ENCODE measurements at places on chromosomes 5 and 9.

DNA sequence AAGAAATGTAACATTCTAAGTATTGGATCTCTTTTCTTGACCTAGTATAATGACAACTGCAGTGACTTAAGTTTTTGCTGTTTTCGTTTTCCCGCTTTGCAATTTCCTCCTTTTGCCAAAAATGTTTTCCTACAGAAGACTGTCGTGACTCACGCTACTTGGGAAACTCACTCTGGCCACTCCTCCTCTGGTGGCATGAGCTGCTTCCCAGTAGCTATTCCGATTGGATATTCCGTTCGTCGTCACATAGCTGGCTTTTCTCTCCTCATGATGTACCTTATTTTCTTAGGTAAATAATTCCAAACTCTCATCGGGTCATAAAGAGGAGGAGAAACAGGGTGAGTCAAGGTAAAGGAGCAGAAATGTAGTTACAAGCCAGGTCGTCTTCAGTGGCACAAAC, 64.9 kb downstream of the GOLPH3 start:
- DNase-seq, result no peak

- peak; percentile 71 for DNase-seq
These were observed 3.2 kb downstream of the RAB24 start for GRCh38 chr5:177300236-177300880.

DNA sequence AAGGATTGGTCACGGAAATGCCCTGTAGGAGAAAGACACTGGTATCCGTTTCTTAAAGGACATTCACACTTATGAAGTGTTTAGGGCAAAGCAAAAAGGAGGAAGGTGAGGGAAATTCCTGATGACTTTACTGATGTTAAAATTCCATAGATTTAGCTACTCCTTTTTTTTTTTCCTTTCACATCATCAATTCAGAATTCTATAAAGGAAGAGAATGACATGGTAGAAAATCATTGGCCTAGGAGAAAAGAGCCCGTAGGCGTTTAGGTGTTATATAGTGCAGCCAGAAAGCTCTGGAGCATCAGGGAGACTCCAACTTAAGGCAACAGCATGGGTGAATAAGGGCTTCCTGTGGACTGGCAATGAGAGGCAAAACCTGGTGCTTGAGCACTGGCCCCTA, at the start of gene TSLP:
Gene TSLP (plus strand): TSS at position 301 of the 400 bp plus-strand sequence. CDS start 178 bp downstream, outside the sequence.
- DNase-seq, result no peak

DNA sequence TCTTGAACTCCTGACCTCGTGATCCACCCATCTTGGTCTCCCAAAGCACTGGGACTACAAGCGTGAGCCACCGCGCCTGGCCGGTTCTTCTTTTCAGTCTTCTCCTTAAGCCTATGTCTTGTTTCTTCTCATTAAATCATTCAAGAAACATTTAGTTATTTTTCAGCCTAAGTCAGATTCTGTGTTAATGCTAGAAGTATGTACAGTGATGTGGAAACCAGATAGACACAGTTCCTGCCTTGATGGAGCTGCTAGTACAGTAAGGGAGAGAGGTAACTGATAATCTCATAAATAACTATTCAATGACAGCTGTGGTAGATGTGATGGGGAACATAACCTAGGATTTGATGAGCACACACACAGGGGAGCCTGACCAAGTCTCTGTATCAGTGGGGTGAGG, 46.3 kb upstream of the NR3C1 start:
- peak; percentile 42 for DNase-seq

GRCh38 chr5:74529101-74529500, 111.4 kb downstream of the ENC1 start:
- DNase-seq, result no peak

Data from fibroblast of skin of right biceps (primary cell).